ENCODE measurements at places on chromosomes 5 and 9. TPM values are rescaled to one million over a fixed set of nuclear protein-coding genes. Genes with fewer than 3 reads are reported as not detected.
A peak's percentile ranks its signal among the peaks of the same experiment; 100 is the strongest.

PTGR1 gene
- polyA plus RNA-seq: 278 TPM

LHX2 gene
- polyA plus RNA-seq: 0.28 TPM

FOXD1 gene
- 11.1 TPM for polyA plus RNA-seq

SLC36A3 gene
- not detected for polyA plus RNA-seq

TOMM5 gene
- 118 TPM for polyA plus RNA-seq

JAKMIP2 gene
- 6.6 TPM for polyA plus RNA-seq

PLCXD3 gene
- 0.52 TPM for polyA plus RNA-seq

ZFP62 gene
- polyA plus RNA-seq: 74.6 TPM

ARID3C gene
- 0.20 TPM for polyA plus RNA-seq

SMIM32 gene
- polyA plus RNA-seq: 8.5 TPM

RBM18 gene
- polyA plus RNA-seq: 33.0 TPM

DMRT3 gene
- 1.5 TPM for polyA plus RNA-seq

GRCh38 chr5:137619191-137619870 lies 116.6 kb downstream of the KLHL3 start:
- no peak for DNase-seq

- no peak for DNase-seq
These were observed 627.4 kb downstream of the TLR4 start for GRCh38 chr9:118331622-118332045.

DNA sequence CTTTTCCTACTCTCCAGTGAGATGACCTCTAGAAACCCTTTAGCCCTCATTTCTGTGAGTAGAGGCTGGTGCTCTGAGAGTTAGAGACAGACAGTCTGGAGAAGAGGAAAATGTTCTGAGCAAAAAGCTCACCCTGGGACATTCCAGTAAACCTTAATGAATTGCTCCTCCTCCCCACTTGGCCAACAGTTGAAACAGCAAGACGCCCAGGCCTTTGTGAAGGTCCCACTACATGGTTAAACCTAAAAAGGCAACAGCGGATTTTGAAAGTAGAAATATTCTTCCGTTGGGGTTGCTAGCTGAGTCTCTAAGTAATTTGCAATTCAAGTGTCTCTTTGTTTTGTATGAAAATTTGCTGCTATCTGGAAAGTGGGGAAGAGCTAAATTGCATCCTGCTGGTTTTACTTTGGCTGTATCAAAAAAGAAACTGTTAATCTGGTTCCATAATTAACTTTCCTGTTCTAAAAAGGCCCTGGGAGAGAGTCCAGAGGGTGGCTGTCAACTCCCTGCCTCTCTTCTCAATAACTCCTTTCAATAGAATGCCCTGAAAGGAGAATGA lies 63.8 kb downstream of the ATP10B start:
- DNase-seq: no peak

DNA sequence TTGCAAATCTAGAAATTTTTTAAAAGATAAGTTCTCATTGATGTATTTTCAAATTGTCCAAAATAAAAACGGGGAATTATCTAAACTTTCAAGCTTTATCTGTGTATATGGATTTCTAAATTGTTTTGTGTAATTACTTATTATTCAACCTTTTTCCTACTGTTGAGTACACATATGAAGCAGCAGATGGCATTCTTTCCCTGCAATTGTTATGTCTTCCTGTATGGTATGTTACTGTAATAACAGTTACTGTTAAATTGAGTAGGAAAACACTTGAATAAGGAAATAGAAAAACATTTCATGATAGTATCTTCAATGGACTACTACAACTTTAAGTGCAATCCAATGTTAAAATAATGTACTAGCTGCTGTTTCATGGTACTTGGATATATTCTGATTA lies 124.8 kb downstream of the RANBP17 start:
- peak; percentile 3 for DNase-seq

- DNase-seq: no peak
These were observed 274.4 kb downstream of the MARCHF11 start for GRCh38 chr5:15904899-15905830.

DNA sequence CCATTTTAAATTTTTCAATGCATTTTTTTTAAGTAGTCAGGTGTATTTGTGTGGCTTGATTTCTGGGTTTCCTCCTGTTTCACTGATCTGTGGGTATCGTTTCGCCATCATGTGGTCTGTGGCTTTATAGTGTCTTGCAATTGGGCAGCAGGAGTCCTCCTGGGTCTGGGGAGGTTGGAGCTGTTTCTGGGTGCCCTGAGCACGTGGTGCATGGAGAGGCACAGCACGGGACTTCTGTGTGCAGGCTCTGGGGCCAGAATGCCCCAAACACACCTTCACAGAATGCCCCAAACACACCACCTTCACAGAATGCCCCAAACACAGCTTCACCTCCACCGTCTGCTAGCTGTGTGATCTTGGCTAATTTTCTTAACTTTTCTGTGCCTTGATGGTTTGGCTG lies 82.6 kb upstream of the COL5A1 start:
- no peak for DNase-seq

- DNase-seq: no peak
These were observed 177.7 kb downstream of the PAM start for GRCh38 chr5:102932781-102933180.

GRCh38 chr5:56386046-56386445 lies 152.9 kb upstream of the ANKRD55 start:
- DNase-seq: no peak

DNA sequence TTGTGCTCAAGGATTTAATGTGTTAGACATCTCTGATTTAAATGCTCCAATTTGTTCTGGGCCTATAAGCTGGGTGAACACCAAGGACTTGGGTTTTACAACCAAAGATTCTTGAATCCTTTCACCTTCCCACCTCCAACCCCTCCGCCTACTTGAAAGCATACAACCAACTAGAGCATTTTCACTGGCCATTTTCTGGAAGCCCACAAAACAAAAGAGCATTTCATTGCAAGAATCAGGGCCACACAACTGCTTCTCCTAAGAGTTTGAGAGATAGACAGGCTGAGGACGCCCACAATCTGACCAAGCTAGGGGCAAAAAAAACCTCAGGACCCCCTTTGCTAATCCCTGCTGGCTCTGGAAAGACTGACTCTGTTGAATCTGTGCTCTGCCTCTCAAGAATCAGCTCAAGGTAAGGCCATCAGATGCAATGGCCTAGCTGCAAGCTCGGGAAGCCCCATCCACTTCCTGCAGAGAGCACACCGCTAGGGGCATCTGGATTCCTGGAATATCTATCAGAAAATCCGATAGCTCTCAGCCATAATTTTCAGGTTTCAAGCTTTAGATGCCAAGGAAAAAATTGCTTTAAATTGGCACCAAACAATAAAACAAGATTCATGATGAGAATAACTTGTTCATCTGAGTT lies 57.7 kb downstream of the RETREG1 start:
- no peak for DNase-seq

DNA sequence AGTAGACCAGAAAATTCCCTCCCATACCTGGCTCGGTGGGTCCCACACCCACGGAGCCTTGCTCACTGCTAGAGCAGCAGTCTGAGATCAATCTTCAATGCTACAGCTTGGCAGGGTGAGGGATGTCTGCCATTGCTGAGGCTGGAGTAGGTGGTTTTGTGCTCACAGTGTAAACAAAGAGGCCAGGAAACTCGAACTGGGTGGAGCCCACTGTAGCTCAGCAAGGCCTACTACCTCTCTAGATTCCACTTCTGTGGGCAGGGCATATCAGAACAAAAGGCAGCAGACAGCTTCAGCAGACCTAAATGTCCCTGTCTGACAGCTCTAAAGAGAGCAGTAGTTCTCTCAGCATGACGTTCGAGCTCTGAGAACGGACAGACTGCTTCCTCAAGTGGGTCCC lies 5.6 kb upstream of the GZMA start:
- no peak for DNase-seq

DNA sequence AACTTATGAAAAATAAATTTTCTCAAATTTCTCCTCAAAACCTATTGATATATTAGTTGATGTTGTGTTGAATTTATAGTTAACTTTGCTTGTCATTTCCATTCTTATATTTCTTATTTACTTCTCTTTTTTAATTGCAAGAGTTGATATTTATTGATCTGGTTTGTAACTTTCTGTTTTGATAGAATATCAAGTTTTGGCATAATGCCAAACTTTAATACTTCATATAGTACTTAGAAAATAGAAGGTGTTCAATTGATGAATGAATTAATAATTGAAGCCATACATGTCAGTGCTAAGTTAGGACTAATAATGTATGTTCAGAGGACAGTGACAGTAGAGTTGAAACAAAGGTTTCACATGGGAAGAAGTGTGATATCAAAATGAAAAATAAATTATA lies 27.9 kb downstream of the ERCC6L2 start:
- no peak for DNase-seq

DNA sequence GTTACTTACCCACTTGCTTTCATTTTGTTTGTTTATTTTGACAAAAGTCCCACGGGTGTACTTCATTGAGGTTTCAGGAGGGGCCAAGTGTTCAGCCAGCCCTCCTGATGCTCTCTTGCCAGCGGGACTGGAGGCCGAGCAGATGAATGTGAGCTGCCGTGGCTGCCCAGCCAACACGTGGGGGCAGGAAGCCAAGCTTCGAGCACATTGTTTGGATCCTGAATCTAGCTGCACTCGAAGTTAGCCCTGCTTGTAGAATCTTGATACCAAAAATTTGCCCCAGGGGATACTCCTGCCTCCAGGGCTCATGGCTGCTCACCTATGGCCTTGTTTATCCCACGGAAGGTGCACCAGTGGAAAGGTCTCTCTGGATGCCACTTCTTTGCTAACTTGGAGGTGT lies 49.3 kb downstream of the RASGEF1C start:
- DNase-seq: no peak

GRCh38 chr5:89930591-89931392 lies 478.8 kb downstream of the CETN3 start:
- DNase-seq: no peak

DNA sequence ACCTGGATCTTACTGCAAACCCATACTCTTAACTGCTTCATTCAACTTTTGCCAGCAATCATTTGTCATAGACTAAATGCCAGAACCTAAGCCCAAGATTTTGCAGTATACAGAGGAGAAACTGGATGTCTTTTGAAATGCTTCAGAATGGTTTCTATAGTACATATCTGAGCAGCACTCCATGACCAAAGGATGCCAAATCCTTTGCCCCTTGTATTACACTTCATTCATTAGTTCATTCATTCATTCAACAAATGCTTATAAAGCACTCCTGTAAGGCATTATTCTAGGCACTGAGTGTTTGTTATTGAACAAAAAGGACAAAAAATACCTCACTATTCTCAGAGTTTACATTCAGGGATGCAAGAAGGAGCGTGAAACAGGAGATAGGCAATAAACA lies 119.9 kb downstream of the SLC1A3 start:
- DNase-seq: no peak

GRCh38 chr9:89137542-89138462 lies 40.8 kb downstream of the SHC3 start:
- no peak for DNase-seq

GRCh38 chr9:129478961-129479630 lies 141.8 kb downstream of the C9orf50 start:
- DNase-seq: no peak
